ENCODE measurements at places on chromosomes 5 and 9. TPM values are rescaled to one million over a fixed set of nuclear protein-coding genes. Genes with fewer than 3 reads are reported as not detected.

The RHOBTB3 gene
- 196 TPM for total RNA-seq

The SHOC1 gene
- 0.14 TPM for total RNA-seq

The CBY3 gene
- 0.29 TPM for total RNA-seq

The TMEM171 gene
- 5.5 TPM for total RNA-seq

The LCN6 gene
- not detected for total RNA-seq

The SHISAL2B gene
- total RNA-seq, result not detected

The PLPPR1 gene
- total RNA-seq, result not detected

The ACOT12 gene
- 0.57 TPM for total RNA-seq

The PPP2R2B gene
- total RNA-seq, result not detected

The ARID3C gene
- total RNA-seq, result not detected

The SLC2A6 gene
- 79.4 TPM for total RNA-seq

The CARTPT gene
- total RNA-seq, result not detected

The PCDHGA12 gene
- total RNA-seq, result 30.0 TPM

The ATP10B gene
- not detected for total RNA-seq

The CNTLN gene
- 9.8 TPM for total RNA-seq

The TMEM252 gene
- not detected for total RNA-seq

The ANKRD18A gene
- total RNA-seq, result not detected

The TSSK1B gene
- 0.57 TPM for total RNA-seq

The TMEM174 gene
- total RNA-seq, result not detected

The LOX gene
- total RNA-seq, result 92.5 TPM

The PCDHGB3 gene
- total RNA-seq, result 2.6 TPM

The NME5 gene
- total RNA-seq, result not detected

The ANKRD34B gene
- total RNA-seq, result not detected

The EIF4E1B gene
- total RNA-seq, result not detected

The CDC25C gene
- total RNA-seq, result 13.3 TPM

The CCL21 gene
- total RNA-seq, result not detected

The OCLN gene
- total RNA-seq, result 1.3 TPM

The NR5A1 gene
- not detected for total RNA-seq

The MUSK gene
- total RNA-seq, result 0.44 TPM

The C9orf50 gene
- total RNA-seq, result not detected

The SLC36A2 gene
- total RNA-seq, result not detected

The PROB1 gene
- 2.6 TPM for total RNA-seq

The CAVIN4 gene
- total RNA-seq, result 3.7 TPM

The FOXD4 gene
- 0.22 TPM for total RNA-seq

The PDCD1LG2 gene
- 16.0 TPM for total RNA-seq

The LCN12 gene
- not detected for total RNA-seq

The SSNA1 gene
- 75.5 TPM for total RNA-seq

The OTP gene
- not detected for total RNA-seq

The PDE6A gene
- not detected for total RNA-seq

The SUSD3 gene
- total RNA-seq, result not detected

The NDUFS4 gene
- 50.4 TPM for total RNA-seq

The KCNN2 gene
- total RNA-seq, result 0.88 TPM

The PAPPA gene
- 357 TPM for total RNA-seq

The C5orf58 gene
- under 0.01 TPM for total RNA-seq

The ARPC5L gene
- total RNA-seq, result 18.5 TPM

The CEMIP2 gene
- 607 TPM for total RNA-seq

The HAVCR2 gene
- 0.22 TPM for total RNA-seq
